ENCODE measurements at places on chromosomes 16 and 17. TPM values are rescaled to one million over a fixed set of nuclear protein-coding genes. Genes with fewer than 3 reads are reported as not detected.

The BRICD5 gene
- 6.8 TPM for total RNA-seq

DNA sequence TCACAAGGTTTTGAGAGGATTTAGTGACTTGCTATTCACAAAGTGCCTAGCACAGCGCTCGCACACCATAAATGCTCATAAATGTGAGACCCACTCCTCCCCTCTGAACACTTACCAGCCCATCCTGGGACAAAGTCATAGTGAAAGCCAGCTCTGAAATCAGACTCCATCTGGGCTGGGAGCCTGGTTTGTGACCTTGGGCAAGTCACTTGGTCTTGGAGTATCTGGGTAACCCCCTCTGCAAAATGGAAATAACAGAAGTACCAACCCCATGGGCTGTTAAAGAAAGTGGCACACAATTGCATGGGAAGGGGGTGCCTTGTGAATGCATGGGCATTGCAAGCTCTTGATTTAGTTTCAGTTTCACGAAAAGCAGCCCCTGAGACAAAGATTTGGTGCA, 104.7 kb upstream of the CDH5 start:
- DNase-seq: no peak

DNA sequence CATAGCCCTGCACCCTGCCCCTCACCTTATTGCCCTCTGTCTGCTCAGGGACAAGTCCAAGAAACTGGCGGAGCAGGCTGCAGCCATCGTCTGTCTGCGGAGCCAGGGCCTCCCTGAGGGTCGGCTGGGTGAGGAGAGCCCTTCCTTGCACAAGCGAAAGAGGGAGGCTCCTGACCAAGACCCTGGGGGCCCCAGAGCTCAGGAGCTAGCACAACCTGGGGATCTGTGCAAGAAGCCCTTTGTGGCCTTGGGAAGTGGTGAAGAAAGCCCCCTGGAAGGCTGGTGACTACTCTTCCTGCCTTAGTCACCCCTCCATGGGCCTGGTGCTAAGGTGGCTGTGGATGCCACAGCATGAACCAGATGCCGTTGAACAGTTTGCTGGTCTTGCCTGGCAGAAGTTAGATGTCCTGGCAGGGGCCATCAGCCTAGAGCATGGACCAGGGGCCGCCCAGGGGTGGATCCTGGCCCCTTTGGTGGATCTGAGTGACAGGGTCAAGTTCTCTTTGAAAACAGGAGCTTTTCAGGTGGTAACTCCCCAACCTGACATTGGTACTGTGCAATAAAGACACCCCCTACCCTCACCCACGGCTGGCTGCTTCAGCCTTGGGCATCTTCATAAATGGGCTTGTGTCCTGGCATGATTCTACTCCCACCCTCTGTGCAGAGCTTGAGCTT, 6.3 kb upstream of the NFATC3 start:
- DNase-seq: no peak

DNA sequence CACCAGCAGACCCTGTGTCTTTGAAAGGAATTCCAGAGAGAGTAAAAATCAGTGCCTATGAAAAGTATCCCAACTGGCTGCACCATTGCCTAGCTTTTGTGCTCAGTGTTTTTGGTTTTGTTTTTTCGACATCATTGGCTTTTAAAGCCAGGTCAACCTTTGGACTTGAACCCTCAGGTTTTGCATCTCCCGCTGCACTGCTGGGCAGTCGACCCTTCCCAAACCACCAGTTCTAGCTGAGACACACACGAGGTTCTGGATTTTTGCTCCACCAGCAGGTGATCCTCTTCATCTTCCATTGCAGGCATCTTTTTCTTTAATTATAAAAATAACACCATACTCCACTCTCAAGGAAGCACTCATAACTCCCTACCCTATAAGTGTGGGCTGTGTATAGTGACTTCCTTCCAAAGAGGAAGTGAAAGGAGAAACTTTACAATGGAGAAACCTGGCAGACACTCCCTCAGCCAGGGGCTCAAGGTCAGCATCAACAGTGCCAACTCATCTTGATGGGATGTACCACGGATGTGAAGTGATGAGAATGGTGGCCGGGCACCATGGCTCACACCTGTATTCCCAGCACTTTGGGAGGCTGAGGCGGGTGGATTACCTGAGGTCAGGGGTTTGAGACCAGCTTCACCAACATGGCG, 57.8 kb downstream of the BMERB1 start:
- DNase-seq: no peak

The TMC6 gene
- total RNA-seq: 87.1 TPM

DNA sequence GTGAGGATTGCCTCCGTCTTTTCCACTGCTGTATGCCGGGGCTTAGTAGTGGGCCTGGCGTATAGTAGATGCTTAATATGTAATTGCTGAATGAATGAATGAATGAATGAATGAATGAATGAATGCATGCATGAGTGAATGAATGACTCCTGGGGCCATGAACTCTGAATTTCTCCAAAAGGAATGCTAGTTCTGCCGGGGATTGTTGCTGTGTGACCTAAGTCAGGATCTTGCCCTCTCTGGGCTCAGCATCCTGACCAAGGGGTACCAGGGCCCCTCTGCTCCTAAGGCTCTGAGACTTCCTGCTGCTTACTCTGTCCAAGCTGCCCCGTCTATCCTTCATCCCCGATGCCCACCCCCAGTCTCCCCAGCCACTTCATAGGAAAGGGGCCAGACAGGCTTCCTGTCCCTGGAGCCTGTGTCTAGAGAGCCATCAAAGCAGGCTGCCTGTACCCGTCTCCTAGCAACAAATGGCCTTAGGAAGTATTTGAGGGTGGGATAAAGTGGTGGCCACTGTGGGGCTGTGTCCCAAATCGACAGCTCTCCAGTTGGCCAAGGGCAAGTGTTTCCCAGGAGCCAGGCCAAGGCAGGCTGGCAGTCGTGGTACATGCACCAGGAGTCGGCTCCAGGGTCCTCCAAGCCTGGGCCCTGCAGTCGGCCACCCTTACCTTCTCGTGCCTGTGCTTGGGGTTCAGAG, 11.6 kb upstream of the MPRIP start:
- no peak for DNase-seq

GRCh38 chr16:79430191-79430678, 170.3 kb downstream of the MAF start:
- DNase-seq: no peak

- no peak for DNase-seq
These were observed 73.3 kb downstream of the N4BP1 start for GRCh38 chr16:48536614-48537200.

The PRR15L gene
- total RNA-seq: 0.14 TPM

GRCh38 chr17:9594065-9594464, 17.6 kb downstream of the CFAP52 start:
- no peak for DNase-seq

- DNase-seq: no peak
These were observed 139.8 kb downstream of the KATNIP start for GRCh38 chr16:27689711-27690110.

The CBX8 gene
- 3.1 TPM for total RNA-seq

GRCh38 chr17:54813896-54814295, 86.8 kb upstream of the TOM1L1 start:
- DNase-seq: no peak

GRCh38 chr17:79933863-79934652, 94.8 kb upstream of the CBX4 start:
- no peak for DNase-seq

The LIMD2 gene
- total RNA-seq: 169 TPM

The MYH8 gene
- total RNA-seq: not detected

DNA sequence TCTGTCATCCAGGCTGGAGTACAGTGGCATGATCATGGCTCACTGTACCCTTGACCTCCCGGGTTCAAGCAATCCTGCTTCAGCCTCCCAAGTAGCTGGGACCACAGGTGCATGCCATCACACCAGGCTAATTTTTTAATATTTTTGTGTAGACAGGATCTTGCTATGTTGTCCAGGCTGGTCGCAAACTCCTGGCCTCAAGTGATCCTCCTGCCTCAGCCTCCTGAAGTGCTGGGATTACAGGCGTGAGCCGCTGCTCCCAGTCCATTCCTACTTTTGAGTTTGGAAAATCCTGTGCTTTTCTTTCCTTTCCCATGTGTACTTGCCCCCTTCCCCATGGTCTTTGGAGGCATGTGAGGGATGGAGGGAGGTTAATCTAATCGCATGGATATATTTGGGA, 60.0 kb downstream of the MSI2 start:
- DNase-seq: no peak

The PPY gene
- total RNA-seq: not detected

The KRT16 gene
- not detected for total RNA-seq

GRCh38 chr17:79936641-79937381, 97.6 kb upstream of the CBX4 start:
- no peak for DNase-seq

All from activated T-cell treated with anti-CD3 and anti-CD28 coated beads, Interleukin-2, amount 50 U/mL, for 4 hours (primary cell).